ENCODE measurements at places on chromosomes 4 and X.

DNA sequence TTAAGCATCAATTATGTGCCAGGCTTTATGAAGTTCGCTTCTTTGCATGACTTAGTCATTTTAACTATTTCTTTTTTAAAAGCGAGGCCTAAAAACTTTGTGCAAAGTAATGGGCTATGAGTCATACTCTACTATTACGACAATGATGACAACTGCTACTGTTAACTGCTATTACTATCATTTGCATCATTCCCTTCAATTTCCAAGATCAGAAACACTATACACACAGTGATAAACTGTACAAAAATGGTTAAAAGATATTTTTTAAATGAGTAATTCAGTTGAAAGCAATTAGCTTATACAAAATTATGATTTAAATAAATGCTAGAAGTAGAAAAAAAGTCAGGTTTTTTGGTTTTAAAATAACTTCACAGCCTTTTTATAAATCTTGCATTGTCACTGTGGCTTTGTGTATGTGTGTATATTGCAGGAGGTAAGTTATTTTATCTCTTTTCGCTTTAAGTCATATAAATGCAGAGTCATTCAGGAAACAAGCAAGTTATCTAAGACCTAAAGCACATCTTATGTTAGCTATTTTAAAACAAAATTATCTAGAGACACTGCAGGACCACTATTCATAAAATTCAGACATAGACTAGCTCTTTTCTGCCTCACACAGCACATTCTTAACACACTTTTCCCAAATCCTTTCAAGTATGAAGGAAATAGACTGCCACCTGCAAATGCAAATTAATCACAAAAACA lies 18.5 kb upstream of the CXCL3 start:
- no peak for DNase-seq

DNA sequence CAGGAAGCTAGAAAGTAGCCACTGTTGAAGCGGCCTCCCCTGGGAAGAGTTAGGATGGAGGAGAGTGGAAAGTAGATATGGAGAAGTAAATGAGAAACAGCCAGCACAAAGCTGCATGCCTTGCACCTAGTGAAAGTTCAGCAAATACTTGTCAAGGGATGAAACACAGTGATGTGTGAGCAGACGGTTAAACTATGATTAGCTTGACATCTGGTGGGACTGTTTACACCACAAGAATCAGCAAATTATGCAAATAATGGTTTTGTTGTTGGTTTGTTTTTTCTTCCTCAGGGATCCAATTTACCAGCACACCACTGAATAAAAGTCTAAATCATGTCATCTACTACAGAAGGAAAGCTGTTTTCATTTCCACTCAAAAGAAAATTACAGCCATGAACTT lies 87.1 kb downstream of the CORIN start:
- DNase-seq, result no peak

DNA sequence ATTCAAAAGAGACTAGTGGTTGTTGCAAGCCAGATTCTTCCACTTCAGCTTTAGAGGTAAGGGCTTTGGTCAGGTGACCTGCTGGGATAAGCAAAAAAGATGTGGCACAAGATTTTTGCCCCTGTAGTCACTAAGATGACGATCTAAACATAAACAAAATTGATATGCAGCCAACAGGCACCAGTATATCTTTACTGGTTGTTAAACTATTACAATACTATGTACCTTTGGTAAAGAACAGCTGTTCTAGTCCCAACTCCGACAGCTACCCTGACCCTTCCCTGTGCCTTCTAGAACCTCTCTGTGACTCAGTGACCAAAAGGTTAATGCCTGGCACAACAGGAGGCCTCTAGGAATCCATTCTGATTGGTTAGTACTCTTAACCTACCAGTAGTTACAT lies 59.6 kb downstream of the MGST2 start:
- DNase-seq, result no peak

DNA sequence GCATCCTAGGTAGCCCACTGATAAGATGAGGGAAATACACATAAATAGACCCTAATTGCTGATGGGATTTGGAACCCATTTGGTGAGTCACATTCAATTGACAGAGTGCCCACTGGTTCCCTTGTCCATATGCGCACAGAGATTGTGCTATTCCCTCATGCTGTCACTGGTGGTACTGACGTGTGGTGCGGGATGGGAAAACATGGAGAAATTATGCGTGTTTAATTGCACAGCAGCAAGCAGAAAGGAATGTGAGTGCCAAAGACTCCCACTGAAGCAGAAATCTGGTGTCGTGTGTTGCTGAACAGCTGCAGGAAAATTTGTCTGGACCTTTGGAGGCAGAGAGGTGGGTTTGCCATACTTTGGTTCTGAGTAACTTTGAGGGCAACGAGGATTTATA lies 92.2 kb downstream of the NHSL2 start:
- DNase-seq, result no peak

GRCh38 chr4:73653695-73654106 lies 33.5 kb upstream of the RASSF6 start:
- peak; percentile 12 for DNase-seq

DNA sequence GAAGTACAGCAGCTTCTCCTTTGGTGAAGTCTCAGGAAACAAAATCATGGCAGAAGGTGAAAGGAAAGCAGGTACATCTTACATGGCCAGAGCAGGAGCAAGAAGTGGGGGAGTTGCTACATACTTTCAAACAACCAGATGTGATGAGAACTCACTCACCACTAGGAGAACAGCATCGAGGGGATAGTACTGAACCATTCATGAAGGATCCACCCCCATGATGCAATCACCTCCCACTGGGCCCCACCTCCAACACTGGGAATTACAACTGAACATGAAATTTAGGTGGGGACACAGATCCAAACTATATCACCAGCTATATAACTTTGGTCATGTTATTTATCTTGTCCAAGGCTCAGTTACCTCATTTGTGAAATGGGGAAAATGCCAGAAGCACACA lies 159.4 kb downstream of the OPHN1 start:
- no peak for DNase-seq

- DNase-seq, result no peak
These were observed 290.2 kb downstream of the ZNF674 start for GRCh38 chrX:46255046-46255445.

DNA sequence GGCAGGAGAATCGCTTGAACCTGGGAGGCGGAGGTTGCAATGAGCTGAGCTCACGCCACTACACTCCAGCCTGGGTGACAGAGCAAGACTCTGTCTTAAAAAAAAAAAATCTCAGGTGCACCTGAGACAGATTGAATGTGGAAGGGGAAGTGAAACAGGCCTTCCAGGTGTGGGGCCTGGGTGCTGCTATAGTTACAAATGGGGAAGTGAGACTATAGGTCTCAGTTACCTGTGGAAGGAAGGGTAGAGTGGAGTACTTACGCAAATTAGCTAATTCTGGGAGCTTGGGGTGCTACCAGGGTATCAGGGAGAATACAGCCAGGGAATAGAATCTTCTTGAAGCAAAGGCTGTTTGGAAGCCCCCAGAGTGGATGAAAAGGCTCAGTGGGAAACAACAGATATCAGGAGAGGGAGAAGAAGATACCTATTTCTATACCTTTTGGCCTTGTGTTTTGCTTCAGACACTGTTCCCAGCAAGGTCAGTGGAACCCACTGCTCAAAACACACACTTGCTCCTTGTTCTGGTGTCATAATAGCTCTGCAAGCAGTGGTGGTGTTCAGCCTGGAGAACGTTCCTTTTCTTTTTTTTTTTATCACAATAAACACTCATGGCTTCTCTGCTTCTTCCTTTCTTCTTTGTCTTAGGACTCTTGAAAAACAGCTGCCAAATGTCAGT lies 7.0 kb downstream of the CD38 start:
- DNase-seq, result no peak

DNA sequence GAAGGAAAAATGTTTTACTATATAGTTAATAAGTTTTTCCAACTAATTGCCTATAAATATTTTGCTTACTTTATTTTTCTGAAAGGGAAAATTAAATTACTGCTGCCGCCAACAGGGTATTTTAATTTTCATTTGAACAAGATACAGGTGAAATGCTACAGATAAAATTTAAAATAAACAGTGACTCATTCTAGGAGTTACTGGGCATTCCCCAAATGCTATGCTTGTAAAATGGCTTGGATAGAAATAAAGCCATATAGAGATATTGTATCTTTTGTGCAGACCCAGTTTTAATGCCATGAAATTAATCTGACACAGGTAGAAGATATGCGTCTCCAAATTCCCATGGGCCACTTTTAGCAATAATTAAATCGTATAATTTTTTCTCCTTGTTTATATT lies 144.5 kb downstream of the NAP1L3 start:
- no peak for DNase-seq

GRCh38 chr4:17366496-17366895 lies 145.4 kb downstream of the QDPR start:
- no peak for DNase-seq

GRCh38 chrX:76538860-76539259 lies 111.3 kb downstream of the MAGEE1 start:
- no peak for DNase-seq

DNA sequence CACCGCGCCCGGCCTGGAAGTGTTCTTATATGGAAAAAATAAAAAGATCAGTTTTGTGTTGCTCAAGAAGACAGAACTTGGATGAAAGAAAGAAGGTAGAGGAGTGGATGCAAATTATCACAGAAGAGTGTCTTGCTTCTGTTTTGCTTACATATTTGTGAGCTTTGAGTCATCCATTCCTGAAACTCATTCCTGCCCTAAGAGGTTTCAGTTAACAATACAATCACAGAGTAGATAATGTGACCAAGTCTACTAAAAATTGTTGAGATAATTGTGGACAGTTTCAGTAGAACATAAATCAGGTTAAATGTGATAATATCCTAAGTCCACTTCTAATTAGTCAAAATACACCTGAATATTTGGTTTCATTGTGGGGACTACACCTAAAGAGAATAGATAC lies 26.4 kb upstream of the LRCH2 start:
- DNase-seq, result no peak

DNA sequence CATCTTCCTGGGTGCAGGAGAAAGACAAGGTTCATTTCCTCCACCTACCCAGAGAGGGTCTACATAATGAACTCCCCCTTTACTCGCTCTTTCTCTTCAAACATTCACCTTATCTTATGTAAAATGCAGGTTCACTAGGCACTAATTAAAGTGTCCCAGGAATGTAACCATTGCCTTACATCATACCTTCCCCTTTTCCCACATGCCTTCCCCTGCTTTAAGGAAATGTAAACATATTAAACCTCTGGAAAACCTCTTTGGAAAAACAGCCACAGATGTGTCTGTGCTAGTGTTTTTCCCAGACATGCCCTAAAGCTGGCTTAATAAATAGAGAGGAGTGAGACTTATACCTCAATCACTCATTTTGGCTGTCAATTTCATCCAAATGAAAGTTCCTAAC lies 15.8 kb downstream of the TBC1D9 start:
- DNase-seq, result no peak

GRCh38 chr4:122906859-122907305 lies 15.5 kb downstream of the NUDT6 start:
- no peak for DNase-seq

DNA sequence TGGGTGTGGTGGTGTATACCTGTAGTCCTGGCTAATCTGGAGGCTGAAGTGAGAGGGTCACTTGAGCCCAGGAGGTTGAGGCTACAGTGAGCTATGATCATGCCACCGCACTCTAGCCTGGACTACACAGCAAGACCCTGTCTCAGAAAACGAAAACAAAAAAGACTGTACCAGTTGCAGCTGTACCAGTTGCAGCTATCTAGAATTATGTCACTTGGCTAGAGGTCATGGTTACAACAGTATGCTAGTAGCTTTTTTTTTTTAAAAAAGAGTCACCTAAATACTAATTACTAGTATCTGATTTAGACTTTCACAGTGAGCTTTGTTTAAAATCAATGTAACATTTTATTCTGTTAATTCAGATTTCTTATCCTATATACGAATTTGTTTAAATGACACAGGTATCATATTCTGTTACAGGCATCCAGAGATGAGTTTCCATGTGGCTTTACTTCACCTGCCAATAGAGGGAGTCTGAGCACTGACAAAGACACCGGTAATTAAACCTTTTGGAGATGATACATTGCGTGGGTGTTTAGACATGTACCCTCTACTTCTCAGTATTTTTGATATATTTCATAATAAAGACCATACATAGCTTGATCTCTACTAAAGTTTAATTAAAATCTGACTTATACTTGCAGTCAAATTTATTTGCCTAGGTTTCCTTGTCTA lies 100.2 kb upstream of the IL13RA1 start:
- no peak for DNase-seq

DNA sequence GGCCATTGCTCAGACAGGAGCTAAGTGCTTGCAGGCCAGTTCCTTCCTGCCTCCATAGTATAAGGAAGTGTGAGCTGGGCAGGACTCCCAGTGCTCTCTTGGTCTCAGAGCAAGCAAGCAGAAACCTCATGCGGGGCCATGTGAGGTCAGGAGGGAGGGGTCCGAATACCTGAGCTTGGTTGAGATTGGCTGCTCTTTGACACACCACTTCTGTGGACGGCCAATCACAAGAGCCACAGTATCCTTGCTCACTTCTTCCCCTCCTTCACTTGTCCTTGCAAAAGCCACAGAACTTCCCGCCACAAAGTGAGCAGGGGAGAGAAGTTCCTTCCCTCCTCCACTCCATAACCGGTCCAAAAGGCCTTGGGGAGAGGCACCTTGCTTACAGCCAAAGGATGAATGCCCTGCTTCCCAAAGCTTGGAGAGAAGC lies 56.7 kb downstream of the PRPS1 start:
- no peak for DNase-seq

- no peak for DNase-seq
These were observed 10.7 kb upstream of the XPNPEP2 start for GRCh38 chrX:129728061-129728460.

- no peak for DNase-seq
These were observed 11.9 kb downstream of the CA5B start for GRCh38 chrX:15749642-15750610.

GRCh38 chr4:48267574-48267973 lies 2.1 kb downstream of the TEC start:
- DNase-seq, result no peak

- DNase-seq, result no peak
These were observed 21.1 kb downstream of the HTRA3 start for GRCh38 chr4:8290701-8290970.

DNA sequence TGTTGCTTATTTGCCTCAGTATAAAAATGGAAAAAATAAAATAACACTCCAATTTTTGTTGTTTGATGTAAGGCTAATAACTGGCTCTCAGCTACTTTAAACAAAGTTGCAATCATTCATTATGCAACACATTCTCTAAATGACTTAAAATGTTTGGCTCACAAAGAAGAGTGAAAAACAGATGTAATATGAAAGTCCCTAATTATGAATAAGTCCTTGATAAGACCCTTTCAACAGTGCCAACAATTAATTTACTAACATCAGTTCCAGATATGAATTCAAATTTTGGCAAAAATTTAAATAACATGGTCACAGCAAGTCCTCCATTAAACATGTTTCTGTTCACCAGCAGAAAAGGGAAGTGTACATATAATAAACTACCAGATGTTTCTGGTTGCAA lies 69.8 kb downstream of the PAPSS1 start:
- DNase-seq, result no peak

- peak; percentile 7 for DNase-seq
These were observed 228.2 kb downstream of the FBXW7 start for GRCh38 chr4:152307669-152308068.
